Activated CD4-positive, CD25-positive, alpha-beta regulatory T cell treated with anti-CD3 and anti-CD28 coated beads, Interleukin-2, amount 50 U/mL, for 72 hours (primary cell): ENCODE measurements at places on chromosomes 2 and 18.

DNA sequence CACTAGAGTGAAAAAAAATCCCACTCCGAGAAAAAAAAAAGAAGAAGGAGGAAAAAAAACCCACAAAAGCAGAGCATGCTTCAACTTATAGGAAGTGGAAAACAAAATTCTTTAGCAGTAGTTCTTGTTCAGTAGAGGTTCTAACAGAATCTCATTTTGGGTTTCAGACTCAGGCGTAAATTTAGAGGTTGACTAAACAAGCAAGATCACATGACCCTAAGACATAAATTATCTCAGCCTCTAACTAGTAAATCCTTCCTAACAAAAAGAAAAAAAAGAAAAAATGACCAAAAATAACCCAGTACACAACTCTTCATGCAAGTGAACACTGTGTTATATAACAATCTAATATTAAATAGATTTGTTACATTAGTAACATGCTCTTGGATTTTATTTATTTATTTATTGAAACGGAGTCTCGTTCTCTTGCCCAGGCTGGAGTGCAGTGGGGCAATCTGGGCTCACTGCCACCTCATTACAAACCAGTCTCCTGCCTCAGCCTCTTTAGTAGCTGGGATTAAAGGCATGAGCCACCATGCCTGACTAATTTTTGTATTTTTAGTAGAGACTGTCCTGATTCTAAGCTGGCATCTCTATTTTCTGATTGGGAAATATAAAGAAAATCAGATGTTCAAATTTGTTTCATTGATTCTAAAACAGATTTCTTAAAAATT lies 35.4 kb downstream of the PPP4R3B start:
- DNase-seq, result no peak

DNA sequence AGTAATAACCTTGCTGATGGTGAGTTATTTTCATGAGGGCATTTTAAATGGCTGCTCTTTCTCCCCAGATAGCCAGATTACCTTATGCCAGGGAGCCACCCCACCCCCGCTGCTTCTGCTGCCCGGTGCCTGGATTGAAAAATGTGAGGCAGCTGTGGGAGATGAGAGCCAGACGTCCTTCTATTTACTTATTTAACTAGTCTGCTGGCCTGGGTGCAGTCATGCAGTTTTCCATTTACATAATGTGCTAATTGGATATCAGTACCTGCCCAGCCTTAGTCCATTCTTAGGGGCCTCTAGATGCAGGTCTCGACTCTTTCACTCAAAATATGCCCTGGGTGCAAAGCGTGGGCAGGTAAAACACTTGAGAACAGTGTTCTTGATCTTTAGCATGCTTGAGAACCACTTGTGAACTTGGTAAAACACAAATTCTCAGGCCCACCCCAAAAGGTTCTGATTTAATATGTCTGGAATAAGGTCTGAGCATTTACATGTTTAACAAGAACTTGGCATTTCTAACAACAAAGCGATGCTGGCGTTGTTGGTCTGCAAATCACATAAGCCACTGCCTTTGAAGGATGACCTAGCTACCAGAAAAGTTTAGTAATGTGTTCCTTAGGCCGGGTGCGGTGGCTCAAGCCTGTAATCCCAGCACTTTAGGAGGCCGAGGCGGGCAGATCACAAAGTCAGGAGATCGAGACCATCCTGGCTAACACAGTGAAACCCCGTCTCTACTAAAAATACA lies 154.3 kb downstream of the NRP2 start:
- DNase-seq, result no peak

GRCh38 chr2:180734382-180734781 lies 246.0 kb upstream of the UBE2E3 start:
- no peak for DNase-seq

GRCh38 chr2:215138479-215138878 lies at the start of gene ABCA12:
ABCA12 (minus strand) TSS chr2:215138626; CDS start chr2:215138208, 418 bp downstream.
- no peak for DNase-seq

GRCh38 chr2:207969249-207969648 lies 56.1 kb downstream of the PLEKHM3 start:
- no peak for DNase-seq

DNA sequence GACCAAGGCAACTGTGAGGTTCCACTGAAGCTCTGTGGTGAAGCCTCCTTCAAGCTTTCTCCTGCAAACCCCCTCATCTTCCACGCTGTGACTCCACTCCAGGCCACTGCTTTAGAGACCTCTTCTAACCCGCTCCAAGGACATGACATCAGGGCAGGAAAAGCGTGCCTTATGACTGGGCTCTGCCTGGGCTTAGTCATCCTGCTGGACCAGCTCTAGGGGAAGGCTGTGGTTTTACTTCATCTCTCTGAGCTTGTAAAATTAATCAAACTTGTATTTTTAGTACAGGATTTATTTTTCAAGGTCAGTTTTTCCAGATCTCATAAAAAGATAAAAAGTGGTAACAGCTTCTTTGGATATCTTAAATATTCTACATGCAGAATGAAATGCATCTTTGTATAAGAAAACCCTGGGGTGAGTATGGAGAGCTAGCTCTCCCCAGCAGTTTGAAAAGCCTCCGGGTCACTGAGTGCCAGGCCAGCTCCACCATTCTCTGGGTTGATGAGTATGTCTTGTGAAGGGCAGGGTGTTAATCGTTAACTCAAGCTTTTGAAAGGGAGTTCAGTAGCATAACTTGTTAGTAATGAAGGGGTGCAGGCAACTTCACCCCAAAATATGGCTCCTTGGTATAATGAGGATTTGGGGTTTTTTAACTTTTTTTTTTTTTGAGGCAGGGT lies 33.1 kb upstream of the YPEL5 start:
- no peak for DNase-seq

DNA sequence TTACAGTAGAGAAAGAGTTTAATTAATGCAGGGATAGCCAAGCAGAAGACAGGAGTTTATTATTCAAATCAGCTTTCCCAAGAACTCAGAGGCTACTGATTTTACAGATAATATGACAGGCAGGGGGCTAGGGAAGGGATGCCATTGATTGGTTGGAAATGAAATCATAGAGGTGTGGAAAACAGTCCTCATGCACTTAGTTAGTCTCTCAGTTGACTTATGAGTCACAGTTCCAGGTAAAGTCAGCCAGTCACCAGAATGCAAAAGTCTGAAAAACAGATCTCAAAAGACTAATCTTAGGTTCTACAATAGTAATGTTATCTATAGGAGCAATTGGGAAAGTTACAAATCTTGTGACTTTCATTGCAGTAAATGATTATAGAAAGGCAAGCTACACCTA lies 676.4 kb upstream of the CHAC2 start:
- no peak for DNase-seq

GRCh38 chr2:170145191-170145590 lies 32.8 kb upstream of the MYO3B start:
- DNase-seq, result no peak

DNA sequence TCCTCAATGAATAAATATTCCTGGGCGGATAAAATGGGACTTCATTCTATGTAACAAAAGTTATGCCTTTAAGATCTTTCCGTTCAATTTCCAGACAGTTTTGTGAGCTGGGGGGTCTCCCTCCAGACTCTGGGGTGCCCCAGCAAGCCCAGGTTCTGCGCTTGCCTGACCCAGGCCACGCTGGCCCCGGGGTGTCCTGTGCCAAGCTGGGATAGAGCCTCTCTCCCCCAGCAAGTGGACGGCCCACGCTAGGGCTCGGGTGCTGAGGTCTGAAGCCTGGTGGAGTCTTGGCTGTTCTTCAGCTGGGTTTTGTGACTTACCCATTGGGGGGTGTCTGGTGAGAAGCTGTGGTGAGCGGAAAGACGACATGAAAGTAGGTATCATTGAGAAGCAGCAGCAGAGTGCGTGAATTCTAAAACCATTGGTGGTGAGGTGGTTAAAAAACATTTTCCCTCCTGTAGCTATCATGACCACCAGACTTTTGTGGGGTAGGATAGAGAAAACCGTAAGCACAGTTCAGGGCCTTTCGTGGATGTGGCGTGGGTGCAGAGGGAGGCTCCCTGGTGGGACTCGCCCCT lies 346.8 kb downstream of the ANAPC1 start:
- no peak for DNase-seq

GRCh38 chr2:111975053-111975552 lies 76.7 kb downstream of the MERTK start:
- DNase-seq, result no peak

DNA sequence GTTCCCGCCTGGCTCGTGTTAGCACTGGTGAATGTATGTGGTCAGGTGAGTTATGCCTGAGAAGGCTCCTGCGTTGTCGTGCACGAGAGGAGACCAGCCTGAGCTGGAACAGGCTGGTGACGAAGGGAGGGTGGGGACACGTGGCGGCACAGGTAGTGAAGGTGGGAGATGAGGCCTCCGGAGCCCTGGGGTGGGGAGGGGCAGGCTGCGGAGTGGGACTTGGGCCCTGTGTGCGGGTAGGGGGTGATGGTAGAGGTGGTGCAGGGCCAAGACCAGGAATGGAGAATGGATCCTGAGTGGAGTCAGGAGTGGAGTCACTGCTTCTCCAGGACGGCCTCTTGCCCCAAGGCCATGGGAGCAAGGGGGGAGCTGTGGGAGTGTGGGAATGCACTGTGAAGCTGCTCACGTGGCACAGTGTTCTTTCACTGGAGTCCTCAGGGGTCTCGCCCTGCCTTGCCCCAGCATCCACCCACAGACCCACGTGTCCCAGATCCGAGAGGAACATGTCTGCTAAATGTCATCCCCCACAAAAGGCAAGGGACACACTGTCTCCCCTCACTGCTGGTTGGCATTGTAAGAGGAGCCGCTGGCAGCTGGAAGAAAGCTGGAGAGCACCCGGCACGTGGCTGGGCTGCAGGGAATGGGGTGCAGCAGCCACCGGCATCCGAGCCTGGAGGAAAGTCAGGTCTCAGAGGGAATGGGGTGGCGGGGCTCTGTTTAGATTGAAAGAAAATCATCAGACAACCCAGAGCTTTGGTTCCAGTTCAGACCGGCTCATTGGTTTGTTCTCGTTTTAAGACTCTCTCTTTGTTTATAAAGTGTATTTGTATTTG lies 63.7 kb downstream of the CYP26B1 start:
- DNase-seq, result no peak

GRCh38 chr2:191036363-191036762 lies 22.4 kb upstream of the STAT1 start:
- no peak for DNase-seq

DNA sequence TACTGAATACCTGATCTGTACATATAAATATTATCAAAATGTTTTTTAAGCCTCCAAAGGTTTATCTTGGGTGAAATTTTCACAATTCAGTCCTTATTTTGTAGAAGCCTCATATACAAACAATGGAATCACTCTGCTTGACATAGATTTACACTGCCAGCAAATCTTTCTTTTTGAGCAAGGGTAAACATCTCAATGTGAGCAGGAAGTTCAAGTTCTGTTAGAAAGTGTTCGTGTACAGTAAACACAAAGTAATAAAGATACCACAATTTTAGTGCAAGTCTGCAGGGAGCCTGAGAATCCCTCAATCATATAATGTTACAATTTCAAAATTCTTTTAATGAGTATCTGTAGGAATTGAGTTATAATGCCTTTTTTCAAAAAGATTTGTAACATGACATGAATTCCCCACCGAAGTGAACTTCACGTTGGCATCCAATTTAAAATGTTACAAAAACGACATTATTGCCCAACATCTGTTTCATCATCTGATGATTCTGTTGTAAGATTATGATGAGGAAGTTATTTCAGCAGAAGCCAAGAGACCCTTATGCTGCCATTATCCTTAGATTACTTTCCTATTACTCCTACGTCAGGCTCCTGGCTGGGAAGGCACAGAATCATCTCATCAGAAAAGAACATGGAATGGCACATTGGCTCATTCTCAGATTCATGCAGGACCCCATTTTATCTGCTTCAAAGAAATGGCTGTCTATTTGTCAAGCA lies 283.9 kb upstream of the ACVR2A start:
- DNase-seq, result no peak

- DNase-seq, result no peak
Measured at GRCh38 chr2:235009081-235009480, 57.3 kb downstream of the SH3BP4 start.

DNA sequence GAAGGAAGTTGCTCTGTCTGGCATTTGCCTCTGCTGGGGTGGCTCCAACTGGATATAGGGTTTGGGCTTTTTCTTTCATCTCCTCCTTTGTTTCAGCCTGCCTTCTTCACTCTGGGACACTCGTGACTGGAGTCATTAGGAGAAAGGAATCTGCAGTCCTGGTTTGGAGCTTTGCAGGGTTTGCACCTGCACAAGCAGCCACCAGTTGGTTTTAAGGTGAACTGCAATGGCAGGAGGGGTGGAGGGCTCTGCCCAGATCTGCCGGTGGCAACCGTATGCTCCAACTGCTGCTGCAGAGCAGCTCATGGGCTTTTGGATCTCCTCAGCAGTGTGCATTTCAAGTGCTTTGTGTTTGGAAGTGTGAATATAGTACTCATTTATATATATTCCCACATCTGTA lies 131.3 kb upstream of the MGAT5 start:
- no peak for DNase-seq

DNA sequence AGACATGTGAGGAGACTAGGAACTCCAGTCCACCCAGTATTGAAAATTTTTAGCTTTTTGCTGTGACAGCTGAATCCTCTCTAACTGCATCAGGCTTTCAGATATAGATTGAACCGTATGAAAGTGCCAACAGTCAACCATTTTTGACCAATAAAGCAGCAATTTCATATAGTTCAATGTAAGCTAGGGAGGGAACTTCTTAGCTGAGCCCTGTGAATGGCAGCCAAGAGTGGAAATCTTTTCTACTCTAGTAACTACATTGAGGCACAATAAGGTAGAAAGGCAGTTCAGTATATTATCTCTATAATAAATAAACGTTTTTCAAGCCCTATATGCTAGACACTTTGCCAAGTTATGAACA lies 96.3 kb upstream of the TANK start:
- no peak for DNase-seq

GRCh38 chr18:28078298-28078697 lies 98.6 kb downstream of the CDH2 start:
- DNase-seq, result no peak

GRCh38 chr18:40148960-40149359 lies 1806.1 kb upstream of the PIK3C3 start:
- DNase-seq, result no peak

- no peak for DNase-seq
Measured at GRCh38 chr2:118046634-118047210, 32.9 kb upstream of the CCDC93 start.

- DNase-seq, result no peak
Measured at GRCh38 chr18:65786474-65786873, 35.7 kb downstream of the CDH7 start.

- no peak for DNase-seq
Measured at GRCh38 chr2:149101818-149102217, 63.3 kb downstream of the LYPD6B start.

DNA sequence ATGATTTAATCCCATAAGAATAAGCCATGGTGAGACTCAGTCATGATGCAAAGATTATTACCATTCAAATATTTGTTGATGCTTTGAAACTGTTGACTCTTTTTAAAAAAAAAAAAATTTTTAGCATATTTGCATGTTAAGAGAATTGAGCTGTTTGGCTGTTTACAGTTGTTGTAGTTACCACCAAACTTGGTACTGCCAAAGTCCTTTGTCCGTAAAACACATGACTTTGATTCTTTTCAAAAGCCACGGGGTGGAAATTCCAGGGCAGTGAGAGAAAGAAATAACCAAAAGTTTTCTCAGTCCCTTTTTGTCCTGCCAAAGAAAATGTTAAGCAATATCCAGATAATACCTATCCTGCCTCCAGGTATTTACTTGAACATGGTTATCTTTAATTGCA lies 474.8 kb downstream of the METTL4 start:
- no peak for DNase-seq
